Endothelial cell of coronary artery (primary cell): ENCODE measurements at places on chromosomes 7 and 10. TPM values are rescaled to one million over a fixed set of nuclear protein-coding genes. Genes with fewer than 3 reads are reported as not detected.

RFC2 gene
- 16.2 and 31.4 TPM in 2 replicates for total RNA-seq

HIF1AN gene
- total RNA-seq: 6.9 and 11.6 TPM in 2 replicates

TMEM236 gene
- total RNA-seq: under 0.01 and 0.19 TPM in 2 replicates

SMO gene
- 7.7 and 8.8 TPM in 2 replicates for total RNA-seq

MKX gene
- 0.09 TPM in 1 of 2 replicates, not detected in the other for total RNA-seq

PRKRIP1 gene
- total RNA-seq: 10.8 and 14.2 TPM in 2 replicates
